ENCODE measurements at places on chromosomes 16 and 17. TPM values are rescaled to one million over a fixed set of nuclear protein-coding genes. Genes with fewer than 3 reads are reported as not detected.

- H3K27ac ChIP-seq = no peak overlapping the region
- DNase-seq = no peak
- H3K4me1 ChIP-seq = no peaks in the 10 kb centered on the region
- no peaks in the 10 kb centered on the region for H3K27me3 ChIP-seq
- no peaks in the 10 kb centered on the region for H3K36me3 ChIP-seq
- H3K4me3 ChIP-seq = no peak overlapping the region
Measured at GRCh38 chr17:53765609-53766008, 57.1 kb upstream of the KIF2B start.

DNA sequence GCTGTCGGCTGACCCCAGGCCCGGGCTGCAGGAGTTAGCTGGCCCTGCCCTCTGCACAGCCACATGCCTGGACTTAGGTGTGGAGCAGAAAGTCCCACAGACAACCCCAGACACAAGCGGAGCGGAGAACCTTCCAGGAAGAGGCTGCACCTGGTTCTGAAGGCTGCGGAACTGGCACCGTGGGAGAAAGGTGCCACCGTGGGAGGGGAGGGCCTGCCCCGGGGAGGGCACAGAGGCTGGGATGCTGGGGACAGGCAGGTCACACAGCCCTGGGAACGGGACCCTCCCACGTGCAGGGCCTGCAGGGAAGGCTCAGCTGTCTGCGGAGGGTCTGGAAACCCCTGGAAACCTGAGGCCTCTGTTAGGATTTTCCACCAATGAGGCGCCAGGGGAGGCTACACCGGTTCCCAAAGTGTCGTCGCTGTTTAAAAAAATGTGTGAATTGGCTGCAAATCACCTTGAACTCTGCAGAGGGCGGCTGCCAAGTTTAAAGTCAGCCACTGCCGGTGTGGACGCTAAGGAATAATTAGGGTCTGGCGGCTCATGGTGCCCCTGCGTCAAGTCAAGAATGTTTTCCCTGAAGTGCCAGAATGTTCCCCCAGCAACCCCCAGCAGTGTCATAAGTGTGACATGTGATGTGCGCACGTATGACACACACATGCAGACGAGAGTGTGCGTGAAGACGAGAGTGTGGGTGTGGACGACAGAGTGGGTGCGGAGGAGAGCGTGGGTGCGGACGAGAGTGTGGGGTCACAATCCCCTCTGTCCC is 50.9 kb upstream of the PABPN1L start:
- no peaks in the 10 kb centered on the region for H3K36me3 ChIP-seq
- peaks cover 2% of the 10 kb centered on the region for H3K27me3 ChIP-seq
- DNase-seq = no peak

DNA sequence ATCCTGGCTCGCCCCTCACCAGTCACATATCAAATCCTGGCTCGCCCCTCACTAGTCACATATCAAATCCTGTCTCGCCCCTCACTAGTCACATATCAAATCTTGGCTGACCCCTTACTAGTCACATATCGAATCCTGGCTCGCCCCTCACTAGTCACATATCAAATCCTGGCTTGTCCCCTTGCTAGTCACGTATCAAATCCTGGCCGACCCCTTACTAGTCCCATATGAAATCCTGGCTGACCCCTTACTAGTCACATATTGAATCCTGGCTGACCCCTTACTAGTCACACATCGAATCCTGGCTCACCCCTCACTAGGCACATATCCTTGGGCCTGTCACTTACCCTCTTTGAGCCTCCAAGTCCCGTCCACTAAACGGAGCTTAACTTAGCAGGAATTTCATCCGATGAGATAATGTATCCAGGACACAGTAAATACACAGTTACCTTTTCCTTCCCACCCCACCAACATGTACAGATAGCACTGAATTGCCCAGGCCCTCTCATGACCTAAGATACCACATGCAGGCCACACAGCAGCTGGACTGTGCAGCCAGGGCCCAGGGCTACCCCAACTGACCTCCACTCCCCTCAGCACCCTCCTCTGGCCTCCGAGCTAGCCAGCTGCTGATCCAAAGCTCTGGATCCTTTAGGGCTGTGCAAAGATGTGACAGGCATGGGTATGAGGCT is 157.8 kb upstream of the RPH3AL start:
- DNase-seq = no peak
- H3K4me1 ChIP-seq = no peaks in the 10 kb centered on the region
- no peak overlapping the region for H3K4me3 ChIP-seq
- H3K27ac ChIP-seq = no peak overlapping the region
- H3K27me3 ChIP-seq = peaks cover 2% of the 10 kb centered on the region

DNA sequence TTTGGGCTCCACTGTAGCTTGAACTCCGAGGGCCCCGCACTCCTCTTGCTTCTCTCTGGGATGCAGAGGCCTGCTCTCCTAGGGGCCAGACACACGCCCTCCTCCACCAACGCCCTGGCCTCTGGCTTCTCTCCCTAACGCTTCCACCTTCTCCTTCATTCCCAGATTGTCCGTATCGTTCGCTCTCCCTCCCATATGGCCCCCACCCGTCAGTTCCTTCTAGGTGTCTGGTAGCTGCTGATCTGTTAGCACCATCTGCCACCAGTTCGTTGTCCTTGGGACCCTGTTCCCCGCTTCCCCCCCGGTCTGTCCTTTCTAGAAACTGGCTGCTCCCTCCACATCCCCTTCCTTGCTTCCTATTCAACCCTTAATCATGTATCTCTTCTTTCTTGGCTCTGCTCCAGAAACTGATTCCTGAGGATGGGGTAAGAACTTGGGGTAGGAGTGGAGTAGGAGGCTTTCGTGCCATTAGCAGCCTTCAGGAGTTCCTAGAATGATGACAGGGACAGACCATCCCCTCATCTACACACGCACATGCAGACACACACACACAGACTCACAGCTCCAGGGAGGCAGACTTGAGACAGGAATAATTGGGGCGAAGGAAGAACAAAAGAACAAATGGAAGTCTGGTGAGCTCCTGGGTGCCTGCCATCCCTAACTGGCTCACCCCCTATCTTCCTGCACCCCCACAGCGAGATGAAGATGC is 4.3 kb downstream of the ATP1B2 start:
- H3K27ac ChIP-seq = no peak overlapping the region
- H3K27me3 ChIP-seq = peaks cover 27% of the 10 kb centered on the region
- H3K4me3 ChIP-seq = no peak overlapping the region
- no peaks in the 10 kb centered on the region for H3K36me3 ChIP-seq
- DNase-seq = no peak

- no peak overlapping the region for H3K27ac ChIP-seq
- no peaks in the 10 kb centered on the region for H3K36me3 ChIP-seq
- H3K4me1 ChIP-seq = no peaks in the 10 kb centered on the region
Measured at GRCh38 chr17:17567631-17568030, 23.9 kb downstream of the PEMT start.

- H3K36me3 ChIP-seq = no peaks in the 10 kb centered on the region
- DNase-seq = no peak
- H3K4me1 ChIP-seq = peaks cover 4% of the 10 kb centered on the region
- no peak overlapping the region for H3K4me3 ChIP-seq
- H3K27me3 ChIP-seq = peaks cover 11% of the 10 kb centered on the region
- H3K27ac ChIP-seq = no peak overlapping the region
Measured at GRCh38 chr17:55588446-55589242, 77.4 kb upstream of the SMIM36 start.

ABCA6 gene
- total RNA-seq = not detected

WNT9B gene
- total RNA-seq = not detected

- peaks cover 41% of the 10 kb centered on the region for H3K4me1 ChIP-seq
- H3K27ac ChIP-seq = peak overlapping the region; percentile 65
- H3K27me3 ChIP-seq = no peaks in the 10 kb centered on the region
- DNase-seq = peak; percentile 47
Measured at GRCh38 chr17:35895636-35896587, 15.8 kb upstream of the CCL5 start.

- no peaks in the 10 kb centered on the region for H3K27me3 ChIP-seq
- peak; percentile 60 for DNase-seq
- H3K4me1 ChIP-seq = peaks cover 49% of the 10 kb centered on the region
- H3K4me3 ChIP-seq = peak overlapping the region; percentile 99
- H3K27ac ChIP-seq = peak overlapping the region; percentile 97
- peaks cover 41% of the 10 kb centered on the region for H3K36me3 ChIP-seq
Measured at GRCh38 chr16:29665294-29666077, 2.4 kb downstream of the SPN start.

- peaks cover 3% of the 10 kb centered on the region for H3K27me3 ChIP-seq
- H3K4me1 ChIP-seq = no peaks in the 10 kb centered on the region
- no peaks in the 10 kb centered on the region for H3K36me3 ChIP-seq
- H3K27ac ChIP-seq = no peak overlapping the region
- no peak overlapping the region for H3K4me3 ChIP-seq
- DNase-seq = no peak
Measured at GRCh38 chr17:35774499-35774898, 13.8 kb downstream of the C17orf50 start.

DNA sequence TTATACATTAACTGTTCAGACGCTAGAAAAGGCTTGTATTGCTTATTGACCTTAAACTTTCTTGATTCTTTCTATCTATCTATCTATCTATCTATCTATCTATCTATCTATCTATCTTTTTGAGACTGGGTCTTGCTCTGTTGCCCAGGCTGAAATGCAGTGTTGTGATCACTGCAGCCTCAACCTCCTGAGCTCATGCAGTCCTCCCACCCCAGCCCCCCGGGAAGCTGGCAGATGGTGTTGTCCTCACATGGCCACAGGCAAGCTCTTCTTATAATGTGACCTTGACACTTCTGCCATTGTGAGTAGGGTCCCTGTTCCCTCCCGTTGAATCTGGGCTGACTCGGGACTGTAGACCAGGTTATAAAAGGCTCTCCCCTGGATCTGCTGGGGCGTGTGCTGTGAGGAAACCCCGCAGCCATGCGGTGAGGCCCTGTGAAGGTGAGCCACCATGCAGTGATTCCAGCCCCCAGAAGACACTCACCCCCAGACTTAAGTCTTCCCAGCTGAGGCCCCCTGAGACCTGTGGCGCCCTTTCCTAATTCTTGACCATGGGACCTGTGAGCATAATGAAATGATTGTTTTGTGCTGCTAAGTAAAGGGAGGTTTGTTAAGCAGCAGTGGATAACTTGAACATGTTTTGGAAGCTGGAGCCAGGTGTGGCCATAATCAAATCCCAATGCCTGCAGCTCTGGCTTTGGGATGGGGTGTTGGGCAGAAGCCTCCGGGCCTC is 54.3 kb downstream of the RPTOR start:
- H3K36me3 ChIP-seq = peaks cover 26% of the 10 kb centered on the region
- no peak for DNase-seq
- H3K4me1 ChIP-seq = peaks cover 85% of the 10 kb centered on the region
- H3K4me3 ChIP-seq = no peak overlapping the region
- H3K27ac ChIP-seq = peak overlapping the region; percentile 45

MYH1 gene
- total RNA-seq = not detected

DPEP1 gene
- not detected for total RNA-seq

GRCh38 chr16:86344586-86344871 is 165.8 kb upstream of the FOXF1 start:
- H3K4me3 ChIP-seq = no peak overlapping the region
- no peak overlapping the region for H3K27ac ChIP-seq
- H3K27me3 ChIP-seq = peaks cover 44% of the 10 kb centered on the region
- DNase-seq = no peak
- no peaks in the 10 kb centered on the region for H3K36me3 ChIP-seq

CDH3 gene
- total RNA-seq = 9.1 TPM

CLEC18C gene
- 0.25 TPM for total RNA-seq

TNFSF13 gene
- 2.5 TPM for total RNA-seq

DNA sequence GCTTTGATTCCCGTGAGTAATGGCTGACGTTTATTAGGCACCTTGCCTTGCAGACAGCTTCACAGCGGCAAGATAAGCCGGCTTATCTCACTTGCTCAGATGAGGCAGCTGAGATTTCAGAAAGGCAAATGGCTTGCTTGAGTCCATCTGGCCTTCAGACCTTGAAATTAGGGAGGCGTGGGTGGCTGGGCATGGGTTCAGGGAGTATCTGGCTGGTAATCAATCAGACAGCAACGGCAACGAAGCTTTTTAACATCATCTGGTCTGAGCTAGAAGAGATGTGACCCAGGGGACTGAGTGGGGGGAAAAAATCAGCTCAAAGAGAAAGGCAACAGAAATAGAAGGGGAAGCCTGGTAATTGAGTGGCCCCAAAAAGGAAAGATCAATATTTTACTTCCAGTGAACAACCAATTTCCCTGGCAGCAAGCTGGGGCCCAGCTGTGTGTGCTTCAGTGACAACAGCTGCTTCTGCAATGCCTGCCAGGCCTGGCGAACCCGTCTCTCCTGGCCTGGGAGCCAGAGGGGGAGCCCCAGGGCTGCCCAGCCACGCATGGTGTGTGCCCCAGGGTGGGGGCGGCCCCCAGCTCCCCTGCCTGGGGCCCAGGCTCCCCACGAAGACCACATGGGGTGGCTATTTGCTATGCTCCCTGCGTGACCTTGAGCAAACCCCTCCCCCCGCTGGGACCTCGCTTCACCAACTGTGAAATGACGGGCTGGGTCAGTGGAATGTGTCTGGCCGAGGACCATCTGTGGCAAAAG is 34.0 kb downstream of the RAB11FIP4 start:
- DNase-seq = no peak
- H3K4me1 ChIP-seq = no peaks in the 10 kb centered on the region
- H3K36me3 ChIP-seq = no peaks in the 10 kb centered on the region
- H3K27me3 ChIP-seq = peaks cover 8% of the 10 kb centered on the region
- H3K27ac ChIP-seq = no peak overlapping the region
